ENCODE measurements at places on chromosomes 11 and 22.

DNA sequence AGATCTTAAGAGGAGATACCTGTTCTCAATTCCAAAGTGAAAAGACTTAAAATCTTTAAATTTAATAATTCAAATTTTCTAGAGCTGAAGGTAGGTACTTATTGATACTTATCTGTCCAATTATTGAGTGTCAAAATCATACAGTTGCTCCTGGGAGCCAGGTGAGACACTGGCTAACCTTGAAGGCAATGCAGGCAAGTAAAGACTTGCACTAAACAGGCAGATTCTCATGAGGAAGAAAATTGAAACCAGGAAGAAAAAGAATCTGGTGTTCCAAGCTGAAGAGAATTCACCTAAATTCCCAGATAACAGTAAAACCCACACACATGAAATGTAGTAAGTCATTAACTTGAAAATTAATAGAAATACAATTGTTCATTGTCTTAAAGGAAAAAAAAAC lies 30.3 kb downstream of the VSIG10L2 start:
- DNase-seq: no peak

DNA sequence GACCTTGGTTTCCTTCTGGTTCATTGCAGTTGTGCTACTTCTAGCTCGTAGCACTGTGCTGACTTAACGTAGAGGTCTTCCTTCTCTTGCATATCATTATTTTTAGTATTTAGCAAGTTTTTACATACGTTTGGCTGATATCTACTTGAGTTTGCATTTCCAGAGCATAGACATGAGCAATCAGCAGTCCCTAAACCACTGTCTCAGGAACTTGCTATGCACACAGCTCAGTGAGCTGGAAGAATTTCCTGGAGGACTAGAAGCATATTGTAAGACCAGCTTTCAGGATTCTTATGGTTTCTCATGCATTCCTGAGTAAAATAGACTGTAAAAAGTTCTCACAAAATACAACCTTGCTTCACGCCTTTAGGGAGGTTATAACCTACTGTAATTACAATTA lies 226.7 kb upstream of the PDGFD start:
- DNase-seq: no peak

- DNase-seq: no peak
These were observed 66.3 kb downstream of the CABIN1 start for GRCh38 chr22:24077416-24077815.

DNA sequence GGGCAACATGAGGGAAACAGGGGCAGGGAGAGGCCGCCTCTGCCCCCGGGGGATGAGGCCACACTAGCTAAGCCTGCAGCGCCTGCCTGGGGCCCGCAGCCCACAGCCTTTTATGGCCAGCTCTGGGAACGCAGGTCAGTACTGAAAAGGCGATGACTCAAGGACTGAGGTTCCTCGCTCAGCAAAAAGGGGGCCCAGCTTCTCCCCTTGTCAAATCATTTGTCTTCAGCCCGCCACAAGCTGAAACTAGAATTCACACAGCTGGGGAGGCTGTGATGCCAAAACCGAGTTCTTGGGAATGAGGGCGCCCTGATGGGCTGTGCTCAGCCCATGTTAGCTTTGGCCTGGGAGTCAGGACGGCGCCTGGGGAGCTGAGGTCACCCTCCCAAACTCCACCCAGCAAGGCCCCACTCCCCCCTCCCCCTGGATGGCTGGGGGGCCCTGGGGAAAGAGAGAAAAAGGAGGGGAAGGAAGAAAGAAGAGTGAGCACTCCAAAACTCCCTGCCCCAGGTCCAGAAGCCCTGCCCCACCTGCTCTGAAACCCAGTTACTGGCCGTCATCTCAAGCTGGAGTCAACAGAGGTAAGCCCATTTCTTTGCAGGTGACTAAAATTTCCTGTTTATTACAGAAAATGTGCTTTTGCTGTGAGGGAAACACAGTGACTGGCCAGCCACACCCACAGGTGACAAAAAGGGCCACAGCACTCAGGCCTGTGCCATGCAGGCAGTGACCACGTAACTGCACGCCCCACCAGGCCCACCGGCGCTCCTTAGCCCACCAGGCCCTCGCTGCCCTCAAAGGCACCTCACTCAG lies 13.7 kb downstream of the EHD1 start:
- peak; percentile 80 for DNase-seq

DNA sequence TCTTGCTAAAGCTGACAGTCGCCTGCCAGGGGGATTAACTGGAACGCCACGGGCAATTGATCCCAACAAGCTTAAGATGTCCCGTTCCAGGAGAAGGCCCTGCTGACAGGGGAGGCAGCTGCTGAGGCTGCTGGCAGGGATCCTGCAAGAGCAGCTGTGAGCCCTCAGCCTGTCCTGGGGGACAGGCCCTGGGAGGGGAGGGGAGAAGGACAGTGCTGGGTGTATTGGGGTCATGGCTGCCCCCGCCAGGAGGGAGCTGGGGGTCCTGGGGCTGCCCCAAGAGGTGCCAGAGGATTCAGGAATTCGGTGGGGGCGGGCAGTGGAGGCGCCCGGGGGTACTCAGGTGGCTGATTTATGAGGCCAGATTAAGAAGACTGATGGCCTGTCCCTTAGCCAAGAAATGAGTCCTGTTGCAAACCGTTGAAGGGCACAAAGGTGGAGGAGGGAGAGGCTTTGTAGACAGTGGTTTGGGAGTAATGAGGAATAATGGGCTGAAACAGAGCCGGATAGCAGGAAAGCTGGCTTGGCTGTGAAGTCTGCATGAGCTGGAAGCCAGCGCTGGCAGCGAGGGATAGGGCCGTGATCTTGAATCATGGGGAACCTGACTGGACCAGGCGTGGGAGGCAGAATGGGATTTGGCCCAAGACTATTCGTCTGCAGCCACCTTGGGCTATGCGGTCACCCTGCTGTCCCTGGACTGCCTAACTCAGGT lies 133.5 kb downstream of the CACNA1I start:
- DNase-seq: no peak

GRCh38 chr22:25085930-25086901 lies 113.4 kb upstream of the CRYBB3 start:
- DNase-seq: no peak

GRCh38 chr11:705646-706438 lies at the start of gene EPS8L2:
Gene EPS8L2, plus strand, starts transcription at chr11:706231. Its CDS starts 3,177 bp downstream, at chr11:709408.
- no peak for DNase-seq

GRCh38 chr22:30694171-30694639 lies 469 bp upstream of the OSBP2 start:
- no peak for DNase-seq

GRCh38 chr22:26464312-26464711 lies 19.3 kb downstream of the HPS4 start:
- DNase-seq: peak; percentile 81

GRCh38 chr11:72030472-72031045 lies 31.9 kb downstream of the IL18BP start:
- no peak for DNase-seq

- no peak for DNase-seq
These were observed 1.7 kb upstream of the CHCHD10 start for GRCh38 chr22:23769321-23769965.

GRCh38 chr22:33851240-33851639 lies 69.0 kb downstream of the LARGE1 start:
- DNase-seq: peak; percentile 12

GRCh38 chr11:132231656-132232347 lies 861.4 kb downstream of the NTM start:
- no peak for DNase-seq

DNA sequence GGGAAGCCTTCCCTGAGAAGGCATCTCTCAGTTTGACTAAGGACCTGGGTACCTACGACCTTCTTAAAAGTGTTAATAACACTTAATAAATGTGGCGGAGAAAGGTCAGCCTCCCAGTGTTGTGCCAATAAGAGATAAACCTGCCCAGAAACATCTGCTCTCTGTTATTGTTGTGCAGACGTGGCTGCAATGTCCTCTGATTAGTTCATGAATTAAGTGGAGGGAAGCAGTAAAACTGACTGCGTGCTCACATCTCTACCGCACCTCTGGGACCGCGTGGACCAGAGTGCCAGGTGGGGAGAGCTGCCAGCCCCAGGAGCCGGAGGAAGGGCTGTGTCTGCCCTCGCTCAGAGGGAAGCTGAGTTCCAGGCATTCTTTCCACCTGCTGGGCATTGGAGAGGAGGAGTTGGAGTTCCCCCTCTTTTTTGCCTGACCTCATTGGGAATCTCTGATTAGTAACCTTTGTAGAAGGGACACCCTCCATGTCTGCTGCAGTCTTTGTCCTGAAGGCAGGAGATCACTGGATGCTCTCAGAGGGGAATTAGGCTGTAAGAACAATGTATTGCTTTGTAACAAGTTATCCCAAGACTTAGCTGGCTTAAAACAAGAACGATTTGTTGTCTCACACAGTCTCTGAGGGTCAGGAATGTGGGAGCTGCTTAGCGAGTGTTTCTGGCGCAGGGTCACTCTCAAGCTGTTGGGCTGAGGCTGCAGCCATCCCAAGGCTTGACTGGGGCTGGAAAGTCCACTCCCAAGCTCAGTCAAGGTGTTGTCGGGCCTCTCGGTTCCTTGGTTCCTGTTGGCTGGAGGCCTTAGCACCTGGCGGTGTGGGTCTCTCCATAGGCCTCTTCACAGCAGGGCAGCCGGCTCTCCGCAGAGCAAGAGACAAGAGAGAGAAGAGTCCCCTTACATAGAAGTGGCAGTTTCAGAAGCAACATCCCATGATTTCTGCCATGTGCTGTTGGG lies 247.6 kb upstream of the TBCEL start:
- no peak for DNase-seq

- no peak for DNase-seq
These were observed 61.5 kb downstream of the BCR start for GRCh38 chr22:23241562-23242472.

- no peak for DNase-seq
These were observed 4.9 kb downstream of the MSANTD4 start for GRCh38 chr11:106017093-106017492.

- DNase-seq: no peak
These were observed 96.8 kb downstream of the ATM start for GRCh38 chr11:108319541-108320145.

- DNase-seq: no peak
These were observed 42.4 kb upstream of the GLYAT start for GRCh38 chr11:58774164-58774593.

DNA sequence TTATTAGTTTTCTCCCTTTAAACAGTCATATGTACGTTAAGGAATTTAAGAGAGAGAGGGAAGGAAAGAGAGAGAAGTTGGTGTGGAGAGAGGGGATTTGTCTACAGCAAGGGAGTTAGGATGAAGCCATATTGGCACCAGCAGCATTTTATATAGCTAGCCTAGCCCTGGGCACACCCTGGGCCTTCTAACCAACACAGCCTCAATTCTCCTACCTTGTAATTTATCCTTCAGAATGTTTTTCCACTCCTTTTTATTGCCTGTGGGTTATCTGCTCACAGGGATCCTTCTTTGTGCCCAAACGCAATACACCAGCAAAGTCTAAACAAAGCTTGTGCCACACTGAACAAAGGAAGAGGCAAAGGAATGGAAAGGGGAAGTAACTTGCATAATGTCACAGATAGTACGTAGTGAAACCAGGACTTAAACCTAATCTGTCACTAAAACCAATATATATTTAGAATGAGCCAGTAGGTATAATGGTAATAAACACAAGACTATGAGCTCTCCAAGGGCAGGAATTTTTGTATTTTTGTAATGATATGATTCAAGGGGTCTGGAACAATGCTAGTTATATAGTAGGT lies 613.8 kb upstream of the TENM4 start:
- DNase-seq: no peak

GRCh38 chr22:49132009-49132408 lies 695.7 kb downstream of the BRD1 start:
- no peak for DNase-seq

GRCh38 chr22:36325154-36326031 lies 62.4 kb downstream of the MYH9 start:
- peak; percentile 80 for DNase-seq

DNA sequence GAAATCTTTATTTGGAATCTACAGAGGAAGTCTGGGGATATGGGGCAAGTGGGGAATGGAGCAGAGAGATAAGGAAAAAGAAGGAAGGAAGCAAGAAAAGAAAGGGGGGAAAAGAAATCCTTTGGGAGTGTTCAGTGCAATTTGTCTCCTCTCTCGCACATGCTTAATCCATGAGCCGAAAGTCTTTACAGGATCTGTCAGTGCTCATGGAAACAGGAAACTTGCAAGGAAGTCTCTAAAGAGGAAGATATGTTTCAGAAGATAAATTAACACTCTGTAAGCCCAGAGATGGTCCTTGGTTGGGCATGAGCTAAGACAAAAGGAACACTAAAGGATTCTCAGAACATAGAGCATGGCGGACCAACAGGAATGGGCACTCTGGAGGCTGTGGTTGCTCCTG lies 47.9 kb upstream of the FLI1 start:
- no peak for DNase-seq

DNA sequence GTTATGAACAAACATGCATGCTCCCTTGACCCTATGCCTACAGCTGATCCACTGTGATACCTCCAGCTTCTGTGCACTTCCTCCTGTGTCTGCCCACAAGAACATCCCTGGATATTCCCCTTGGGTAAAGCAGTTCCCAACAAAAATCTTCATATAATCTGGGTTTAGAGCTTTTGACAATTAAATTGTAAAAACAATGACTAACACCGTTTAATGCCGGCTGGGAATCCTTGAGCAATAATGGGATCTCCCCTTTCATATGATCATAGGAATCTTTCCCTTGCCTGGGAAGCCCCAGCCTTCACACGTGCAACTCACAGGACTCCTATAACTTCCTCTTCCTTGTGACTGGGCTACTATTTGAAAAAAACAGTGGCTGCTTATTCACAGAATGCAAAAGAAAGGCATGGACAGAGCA lies 6.3 kb upstream of the ZC3H12C start:
- peak; percentile 65 for DNase-seq

- no peak for DNase-seq
These were observed 2.1 kb downstream of the KLHL35 start for GRCh38 chr11:75430714-75431532.

DNA sequence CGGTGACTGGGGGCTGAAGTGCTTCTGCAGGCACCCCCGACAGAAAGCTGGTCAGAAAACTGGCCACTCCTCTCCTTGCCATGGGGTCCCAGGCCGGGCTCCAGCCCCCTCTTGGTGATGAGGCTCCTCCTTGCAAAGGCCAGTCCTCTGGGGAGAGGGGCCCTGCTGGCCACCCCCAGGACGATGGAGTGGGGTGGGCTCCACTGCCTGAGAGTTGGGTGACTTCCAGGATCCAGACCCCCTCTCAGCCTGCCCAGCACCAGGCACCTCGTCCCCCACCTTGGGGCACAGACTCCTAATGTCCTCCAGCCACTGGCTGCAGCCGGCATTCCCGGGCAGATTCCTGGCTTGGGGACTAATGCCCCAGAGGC lies 441 bp upstream of the RPS6KA4 start:
- DNase-seq: no peak

DNA sequence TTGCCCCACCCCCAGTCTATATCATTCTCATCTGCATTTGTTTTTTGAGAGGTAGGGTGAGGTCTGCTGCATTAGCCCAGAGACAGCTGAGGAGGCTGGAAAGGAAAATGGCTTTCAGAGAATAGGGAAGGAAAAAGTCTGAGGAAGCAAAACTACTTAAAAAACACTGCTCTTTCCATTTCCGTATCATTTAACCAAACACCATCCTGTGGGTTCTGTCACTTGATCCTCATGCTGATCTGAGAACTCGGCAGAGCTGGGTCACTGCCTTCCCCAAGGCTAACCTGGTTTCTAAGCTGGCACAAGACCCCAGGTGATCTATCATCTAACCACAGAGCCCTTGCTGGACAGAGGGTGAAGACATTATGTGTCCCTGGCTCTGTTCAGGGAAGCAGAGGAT lies 1.2 kb downstream of the FOLR2 start:
- no peak for DNase-seq

GRCh38 chr11:122803716-122804115 lies 34.6 kb upstream of the CRTAM start:
- DNase-seq: no peak

GRCh38 chr11:116984589-116984988 lies 113.6 kb downstream of the SIK3 start:
- peak; percentile 92 for DNase-seq

GRCh38 chr11:15775015-15775541 lies 581.3 kb downstream of the SOX6 start:
- no peak for DNase-seq
